Gastroesophageal sphincter (tissue), 4 donors: ENCODE measurements at places on chromosomes 4 and X. TPM values are rescaled to one million over a fixed set of nuclear protein-coding genes. Genes with fewer than 3 reads are reported as not detected.

DNA sequence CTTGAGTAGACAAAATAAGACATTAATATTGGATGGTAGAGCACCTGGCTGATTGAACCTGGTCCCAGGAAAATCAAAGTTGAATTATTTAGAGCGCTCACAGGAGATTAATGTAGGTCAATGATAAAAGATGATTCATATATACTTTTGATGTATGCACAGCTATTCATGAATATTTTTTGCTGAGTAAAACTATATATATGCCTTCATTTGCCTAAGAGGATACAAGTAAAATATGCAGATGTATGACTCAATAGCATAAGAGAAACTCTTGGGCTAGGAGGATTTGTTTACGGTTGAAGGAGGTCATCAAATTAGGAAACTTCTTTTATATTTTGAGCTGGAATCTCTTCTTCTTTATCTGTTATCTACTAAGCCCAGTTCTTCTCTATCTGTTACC lies 202.7 kb upstream of the HS3ST1 start:
- no peak for ATAC-seq

GRCh38 chr4:37555322-37555721 lies 130.9 kb downstream of the RELL1 start:
- ATAC-seq, result no peak

GRCh38 chrX:100381619-100382018 lies 28.5 kb downstream of the PCDH19 start:
- no peak for ATAC-seq

GRCh38 chr4:81620442-81620841 lies 148.7 kb upstream of the RASGEF1B start:
- ATAC-seq, result no peak

- no peak for ATAC-seq
These were observed 8.2 kb upstream of the TMA16 start for GRCh38 chr4:163486321-163486720.

- ATAC-seq, result no peak
These were observed 186.2 kb downstream of the PTTG2 start for GRCh38 chr4:38146383-38146782.

DNA sequence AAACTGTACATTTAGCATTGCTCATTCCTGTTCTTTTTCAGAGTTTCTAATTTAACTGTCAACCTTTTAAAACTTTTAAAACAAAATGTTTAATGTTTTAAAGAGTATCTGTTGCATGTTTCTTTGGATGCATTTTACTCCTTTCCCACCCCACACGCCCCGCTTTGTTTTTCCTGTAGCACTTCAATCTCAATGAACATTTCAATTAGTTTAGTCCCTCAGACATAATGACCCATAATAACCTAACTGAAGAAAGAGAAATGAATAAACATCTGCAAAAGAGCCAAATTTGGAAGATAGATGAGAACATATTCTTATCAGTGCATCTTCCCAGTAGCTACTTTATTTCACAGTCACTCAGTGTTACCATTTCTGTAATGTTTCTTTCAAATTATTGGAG lies 7.5 kb downstream of the PCDH10 start:
- ATAC-seq, result no peak

Gene CNGA1
- total RNA-seq, result 0.40 TPM

Gene CT47B1
- not detected for total RNA-seq

Gene ETDB
- total RNA-seq, result not detected

Gene ADH1C
- 2.6 TPM for total RNA-seq
